ENCODE measurements at places on chromosomes 5 and 9.

GRCh38 chr9:70263421-70263820 is 4.6 kb downstream of the SMC5 start:
- DNase-seq = no peak

GRCh38 chr9:4356306-4356705 is 56.4 kb upstream of the GLIS3 start:
- no peak for DNase-seq

DNA sequence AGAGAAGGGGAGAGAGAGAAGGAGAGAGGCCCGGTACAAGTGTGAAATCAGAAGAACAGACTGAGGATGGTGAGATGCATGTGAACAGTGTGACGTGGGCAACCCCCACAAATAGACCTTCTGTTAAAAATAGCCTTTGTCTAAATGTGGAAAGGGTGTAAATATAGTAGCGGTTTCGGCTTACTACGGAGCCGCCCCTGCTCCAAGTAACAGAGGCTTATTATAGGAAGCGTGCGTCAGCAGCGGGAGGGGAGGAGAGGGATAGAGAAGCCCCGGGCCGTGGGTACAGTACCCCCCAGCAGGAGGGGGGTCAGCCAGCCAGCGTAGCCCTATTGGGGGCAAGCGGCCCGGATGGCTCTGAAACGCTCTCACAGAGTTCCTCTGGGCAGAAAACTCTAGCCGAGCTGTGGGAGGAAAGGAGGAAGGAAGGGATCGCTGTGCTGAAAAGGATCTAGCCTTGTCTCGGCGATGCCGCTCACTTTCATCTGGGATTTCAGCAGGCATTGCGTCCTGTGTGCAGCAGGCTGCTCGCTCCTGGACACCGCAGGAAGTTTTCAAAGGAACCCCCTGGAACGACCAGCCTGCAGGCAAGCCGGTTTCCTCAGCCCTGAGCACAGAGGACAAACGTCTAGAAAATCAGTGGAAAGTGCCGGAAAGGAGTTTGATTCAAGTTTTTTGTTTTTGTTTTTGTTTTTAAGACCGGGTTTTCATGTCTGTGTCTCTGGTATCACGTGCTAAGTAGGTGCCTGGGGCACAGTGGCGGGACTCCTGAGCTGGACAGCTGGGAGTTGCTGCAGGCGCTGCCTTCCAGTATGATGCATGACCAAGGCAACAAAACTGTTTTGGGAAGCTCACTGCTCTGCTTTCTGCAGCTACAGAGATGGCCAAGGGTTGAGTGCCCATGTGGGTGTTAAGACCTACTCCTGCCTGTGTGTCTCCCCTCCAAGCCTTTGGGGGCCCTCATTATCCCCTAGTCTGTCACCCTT is 146.6 kb downstream of the SEC61B start:
- DNase-seq = peak; percentile 26

DNA sequence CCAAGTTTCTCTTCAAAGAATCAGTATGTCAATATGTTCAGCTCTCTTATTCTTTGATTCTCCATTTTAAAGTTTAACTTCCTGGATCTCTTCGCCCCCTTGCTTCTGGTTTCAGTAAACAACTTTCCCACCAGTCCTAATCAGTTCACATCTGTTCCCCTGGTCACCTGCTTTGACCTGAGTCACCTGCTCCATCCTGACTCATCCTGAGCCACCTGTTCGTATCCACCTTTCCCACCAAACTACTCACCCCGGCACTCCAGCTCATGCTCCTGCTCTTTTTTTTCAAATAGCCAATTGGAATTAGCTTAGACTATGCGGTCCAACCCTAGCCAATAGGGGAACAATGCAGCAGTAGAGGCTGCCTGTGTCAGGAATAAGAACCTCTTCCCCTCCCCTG is 23.6 kb upstream of the CSF1R start:
- DNase-seq = no peak

DNA sequence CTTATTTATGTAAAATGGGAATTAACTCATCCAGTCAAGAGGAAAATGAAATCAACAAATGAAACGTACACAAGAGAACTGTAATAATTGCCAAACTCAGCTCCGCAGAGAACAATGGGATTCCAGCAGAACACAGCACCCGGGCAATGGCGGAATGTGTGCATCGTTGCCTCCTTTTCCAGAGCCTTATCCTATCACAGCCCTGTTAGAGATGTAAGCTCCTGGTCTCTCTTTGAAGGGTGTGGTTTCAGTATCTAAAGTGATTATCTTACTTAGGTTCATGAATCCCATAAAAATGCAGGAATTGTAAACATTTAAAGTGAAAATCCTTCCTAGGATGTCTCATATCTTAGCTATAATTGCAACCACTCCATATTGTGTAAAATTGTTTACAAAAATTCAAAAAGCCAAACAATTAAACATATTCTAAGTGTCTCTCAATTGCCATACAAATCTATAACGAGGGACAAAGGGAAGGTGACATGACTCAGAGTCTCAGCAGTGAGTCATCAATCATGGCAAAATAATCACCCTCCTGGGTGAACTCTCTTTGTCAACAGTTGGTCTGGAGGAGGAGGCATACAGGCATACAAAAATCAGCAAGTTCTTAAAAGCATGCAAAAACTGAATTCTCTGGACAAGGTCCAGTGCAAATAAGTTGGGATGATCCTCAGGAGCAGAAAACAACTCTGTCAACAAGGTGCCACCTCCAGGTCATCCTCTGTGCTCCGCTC is 22.6 kb downstream of the SEMA5A start:
- DNase-seq = no peak

- no peak for DNase-seq
Measured at GRCh38 chr5:137731176-137731575, 4.7 kb downstream of the KLHL3 start.

DNA sequence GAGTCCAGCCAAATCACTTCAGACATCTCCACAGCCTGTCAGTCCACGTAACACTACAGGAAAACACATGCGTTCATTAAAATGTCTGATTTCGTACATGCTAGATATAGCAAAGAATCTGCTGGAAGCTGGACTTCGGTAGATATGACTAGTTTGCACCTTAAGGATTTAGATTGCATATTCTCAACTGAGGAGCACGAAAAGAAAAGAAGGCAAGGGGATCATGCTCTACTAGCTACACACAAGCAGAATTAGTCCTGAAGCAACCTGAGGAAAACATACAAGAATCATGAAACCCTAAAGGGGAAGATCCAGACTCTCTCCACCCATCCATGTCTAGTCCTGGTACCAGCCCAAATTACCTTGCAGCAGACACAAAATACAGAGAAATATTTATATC is 36.1 kb upstream of the SSBP2 start:
- no peak for DNase-seq

DNA sequence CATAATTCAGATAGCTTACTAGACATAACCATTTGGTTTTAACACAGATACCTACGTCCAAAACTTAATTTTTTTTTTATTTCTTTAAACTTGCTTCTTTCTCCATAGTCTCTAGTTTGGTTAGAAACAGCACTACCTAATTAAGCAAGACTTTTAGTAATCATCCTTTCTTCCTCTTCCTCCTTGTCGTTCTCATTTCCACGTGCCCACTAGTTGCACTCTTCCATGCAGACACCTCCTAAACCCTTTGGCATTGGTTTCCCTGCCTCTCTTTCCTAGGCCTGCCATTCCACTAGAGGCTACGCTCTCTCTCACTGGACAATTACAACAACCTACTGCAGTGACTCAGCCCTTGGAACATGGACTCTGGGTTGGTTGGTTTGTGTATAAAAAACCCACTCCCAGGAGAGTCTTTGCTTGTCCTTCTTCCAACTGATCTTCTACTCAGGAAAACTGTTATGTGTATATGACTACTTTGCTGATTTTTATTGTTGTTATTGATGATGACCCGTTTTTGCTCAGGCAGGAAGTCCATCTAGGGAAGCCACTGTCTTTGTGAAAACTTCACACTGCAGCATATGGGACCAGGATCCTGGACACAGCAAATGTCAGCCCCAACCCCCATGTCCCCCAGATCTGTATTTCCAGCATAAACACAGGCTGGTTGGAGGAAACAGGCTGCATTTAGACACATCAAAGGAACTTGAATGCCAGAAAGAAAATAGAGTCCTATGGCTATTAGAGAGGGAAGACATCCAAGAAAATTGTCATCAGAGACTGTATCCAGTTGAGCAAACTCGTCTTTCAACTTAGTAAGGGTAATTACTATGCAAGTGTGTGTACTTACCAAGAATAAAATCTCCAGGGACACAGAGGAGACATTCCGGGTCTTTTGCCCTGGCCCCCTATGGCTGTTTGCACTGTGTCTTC is 503.2 kb downstream of the GADD45G start:
- no peak for DNase-seq

DNA sequence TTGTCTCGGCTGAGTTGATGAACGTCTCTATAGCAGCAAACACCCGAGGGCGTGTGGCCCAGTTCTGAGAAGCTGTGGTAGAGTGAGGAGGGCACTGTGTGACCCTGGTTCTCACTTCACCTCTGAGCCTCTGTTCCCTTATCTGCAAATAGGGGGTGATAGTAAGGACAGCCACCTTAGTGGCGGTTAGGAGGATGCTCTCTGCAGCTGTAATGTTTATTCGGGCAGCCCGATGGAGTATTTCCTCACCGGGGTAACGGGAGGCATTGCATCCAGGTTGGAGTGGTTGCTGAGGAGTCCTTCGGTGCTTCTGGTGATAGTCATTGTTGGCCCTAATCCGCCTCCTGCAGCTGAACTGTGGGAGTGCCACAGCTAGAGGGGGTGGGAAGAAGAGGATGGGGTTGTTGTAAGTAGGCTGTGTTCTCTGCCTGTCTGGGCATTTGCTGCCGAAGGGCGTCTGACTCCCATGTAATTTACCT is 13.9 kb downstream of the PRRC2B start:
- DNase-seq = no peak

DNA sequence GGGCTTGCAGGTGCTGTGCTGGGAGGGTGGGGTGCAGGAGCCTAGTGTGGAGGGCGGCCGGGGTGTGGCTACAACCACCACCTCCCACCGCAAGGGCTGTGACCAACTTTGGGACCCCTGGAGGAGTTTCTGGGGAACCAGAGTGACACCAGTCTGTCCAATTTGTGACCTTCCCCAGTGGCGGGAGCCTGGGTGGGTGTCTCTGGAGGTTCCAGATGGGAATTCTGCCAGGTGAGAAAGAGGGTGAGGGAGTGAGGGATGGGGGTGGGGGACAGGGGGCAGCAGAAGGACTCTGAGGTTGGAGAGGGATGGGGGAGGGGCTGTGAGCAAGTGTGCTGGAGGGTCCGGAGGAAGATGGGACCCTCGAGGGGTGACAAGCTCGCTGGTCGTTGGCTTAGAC is 4.2 kb upstream of the CACNA1B start:
- no peak for DNase-seq

- DNase-seq = no peak
Measured at GRCh38 chr5:148981353-148981752, 81.5 kb downstream of the SH3TC2 start.

GRCh38 chr5:150254774-150255173 is 34.8 kb downstream of the CAMK2A start:
- no peak for DNase-seq

DNA sequence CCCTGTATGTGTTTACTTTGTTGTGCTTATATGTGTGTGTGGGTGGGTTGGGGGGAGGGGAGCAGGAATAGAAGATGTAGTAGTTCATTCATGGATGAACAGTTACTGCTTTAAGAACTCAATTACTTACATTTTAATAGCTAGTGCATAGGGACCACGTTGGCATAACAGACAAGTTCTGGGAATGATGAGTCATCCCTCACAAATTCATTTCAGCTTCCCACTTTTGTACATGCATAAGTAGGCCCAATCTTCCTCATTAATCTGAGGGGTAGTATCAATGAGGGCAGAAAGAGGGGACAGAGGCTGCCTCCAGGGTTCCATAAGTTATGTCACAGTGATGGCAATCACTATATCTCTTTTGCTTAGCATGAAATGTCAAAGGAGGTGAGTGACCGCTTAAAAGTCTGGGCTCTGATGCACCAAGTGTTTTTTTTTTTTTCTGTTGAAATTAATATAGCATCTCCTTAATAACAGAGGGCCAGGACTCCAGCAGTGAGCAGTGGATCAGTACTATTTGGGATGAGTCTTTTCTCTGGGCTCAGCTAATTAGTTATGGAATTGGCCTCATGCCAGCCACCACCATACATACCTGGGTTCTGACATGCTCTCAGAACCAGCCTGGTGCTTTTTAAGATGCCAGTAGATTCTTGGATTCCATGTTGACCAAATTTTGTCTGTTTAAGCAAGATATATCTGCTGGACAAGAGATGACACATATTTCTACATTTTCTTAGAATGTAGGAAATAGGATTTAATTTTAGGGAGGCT is 37.1 kb downstream of the PRDM6 start:
- DNase-seq = no peak

GRCh38 chr9:73595036-73595545 is 443.4 kb downstream of the ANXA1 start:
- no peak for DNase-seq

GRCh38 chr9:16198996-16199395 is 646.2 kb downstream of the CCDC171 start:
- DNase-seq = no peak

DNA sequence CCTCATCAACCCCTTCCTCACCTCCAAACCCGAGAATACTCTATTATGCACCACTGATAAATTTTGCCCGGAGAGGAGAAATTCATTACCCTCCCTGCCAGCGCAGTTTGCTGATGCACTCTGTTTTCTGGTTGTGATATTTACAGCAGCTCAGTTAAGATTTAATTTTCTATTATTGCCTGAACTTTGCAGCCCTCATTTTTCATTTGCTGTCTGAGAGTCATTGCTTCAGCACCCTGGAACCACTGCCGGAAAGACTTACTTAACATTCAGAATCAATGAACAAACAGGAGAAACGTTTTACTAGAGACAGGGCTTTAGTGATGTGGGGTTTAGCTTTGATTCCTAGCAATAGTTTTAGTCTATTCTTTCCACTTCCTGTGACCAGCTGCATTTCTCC is 56.7 kb upstream of the MAMDC2 start:
- DNase-seq = no peak

- no peak for DNase-seq
Measured at GRCh38 chr9:5089737-5090136, 95.7 kb downstream of the INSL6 start.

DNA sequence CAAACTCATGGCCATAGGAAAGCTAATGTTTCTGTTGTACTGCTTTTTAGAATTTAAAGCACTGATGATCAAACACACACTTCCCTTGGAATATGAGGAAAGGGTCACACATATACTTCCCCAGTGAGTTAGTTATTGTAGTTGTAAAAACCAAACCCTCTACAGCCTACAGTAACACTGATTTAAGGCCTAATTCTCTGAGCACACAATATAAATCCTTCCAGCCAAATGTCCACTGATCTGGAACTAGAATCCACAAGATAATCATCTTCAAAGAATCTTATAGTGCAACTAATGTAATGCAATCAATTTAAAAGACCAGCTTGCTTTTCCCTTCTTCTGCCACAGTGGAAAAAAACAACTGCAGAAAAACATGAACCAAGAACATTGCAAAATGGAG is 219.3 kb downstream of the CAAP1 start:
- no peak for DNase-seq

DNA sequence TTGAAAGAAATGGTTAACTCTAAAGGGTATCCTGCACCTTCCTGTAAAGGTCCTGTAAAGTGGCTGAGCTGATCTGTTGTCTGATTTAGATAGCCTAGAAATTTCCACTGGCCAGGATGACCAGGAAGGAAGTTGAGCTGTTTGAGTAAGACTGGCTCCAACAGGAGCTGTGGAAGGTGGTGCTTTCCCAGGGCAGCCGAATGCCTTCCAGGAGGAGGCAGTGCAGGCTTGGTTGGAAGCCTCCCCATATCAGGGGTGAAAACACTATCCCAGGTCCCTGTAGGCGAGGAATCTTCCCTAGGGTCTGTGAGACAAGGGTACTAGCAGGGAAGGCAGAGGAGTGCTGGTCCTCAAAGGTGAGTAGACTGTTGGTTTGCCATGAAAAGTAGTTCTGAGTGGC is 98.4 kb downstream of the LIX1 start:
- DNase-seq = no peak

All from GM19239 (cell line).